ENCODE measurements at places on chromosomes 7 and 10. TPM values are rescaled to one million over a fixed set of nuclear protein-coding genes. Genes with fewer than 3 reads are reported as not detected.

The CYP17A1 gene
- not detected for total RNA-seq

DNA sequence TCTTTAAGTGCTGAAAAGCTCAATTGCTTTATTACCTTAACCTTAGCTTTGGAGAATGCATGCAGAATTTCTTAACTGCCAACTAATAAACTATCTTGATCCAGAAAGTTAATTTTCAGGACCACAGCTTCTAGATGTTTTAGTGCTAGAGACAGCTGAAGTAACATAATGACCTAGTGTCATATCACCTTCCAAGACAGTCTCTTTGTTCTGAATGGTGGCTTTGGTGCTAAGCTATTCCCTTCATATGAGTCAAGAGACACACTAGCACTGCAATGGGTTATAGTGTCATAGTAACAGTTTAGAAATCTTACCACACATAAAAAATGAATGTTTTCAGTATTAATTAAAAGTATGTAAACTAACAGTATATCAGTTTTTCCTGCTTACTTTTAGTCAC lies 115.4 kb upstream of the LRRN3 start:
- no peak for DNase-seq

GRCh38 chr10:60944058-60944909 lies at the start of gene RHOBTB1:
Gene RHOBTB1, minus strand, starts transcription at chr10:60944185. Its CDS starts 32,643 bp downstream, at chr10:60911542.
- peak; percentile 86 for DNase-seq

GRCh38 chr10:129756912-129757901 lies 206.9 kb downstream of the EBF3 start:
- DNase-seq: peak; percentile 41

DNA sequence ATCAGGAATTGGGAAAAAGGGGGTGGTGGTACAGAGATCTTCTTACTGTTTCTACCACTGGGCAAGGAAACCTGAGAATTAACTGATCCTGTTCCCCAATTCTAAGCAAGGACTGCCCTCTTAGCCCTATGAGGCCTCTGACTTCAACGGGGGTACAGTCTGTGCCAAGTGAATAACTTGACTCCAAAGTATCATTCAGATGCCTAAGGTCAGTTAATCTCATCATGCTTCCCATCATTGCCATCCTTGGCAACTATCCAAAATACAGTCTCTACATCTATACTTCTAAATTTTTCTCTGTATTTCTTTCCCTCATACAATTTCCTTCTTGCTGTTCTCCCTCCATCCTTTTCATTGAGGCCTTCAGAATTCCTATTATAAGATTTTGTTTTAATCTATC lies 10.5 kb downstream of the PPP3CB start:
- DNase-seq: no peak

GRCh38 chr10:101781655-101781983 lies 1.6 kb downstream of the NPM3 start:
- DNase-seq: no peak

DNA sequence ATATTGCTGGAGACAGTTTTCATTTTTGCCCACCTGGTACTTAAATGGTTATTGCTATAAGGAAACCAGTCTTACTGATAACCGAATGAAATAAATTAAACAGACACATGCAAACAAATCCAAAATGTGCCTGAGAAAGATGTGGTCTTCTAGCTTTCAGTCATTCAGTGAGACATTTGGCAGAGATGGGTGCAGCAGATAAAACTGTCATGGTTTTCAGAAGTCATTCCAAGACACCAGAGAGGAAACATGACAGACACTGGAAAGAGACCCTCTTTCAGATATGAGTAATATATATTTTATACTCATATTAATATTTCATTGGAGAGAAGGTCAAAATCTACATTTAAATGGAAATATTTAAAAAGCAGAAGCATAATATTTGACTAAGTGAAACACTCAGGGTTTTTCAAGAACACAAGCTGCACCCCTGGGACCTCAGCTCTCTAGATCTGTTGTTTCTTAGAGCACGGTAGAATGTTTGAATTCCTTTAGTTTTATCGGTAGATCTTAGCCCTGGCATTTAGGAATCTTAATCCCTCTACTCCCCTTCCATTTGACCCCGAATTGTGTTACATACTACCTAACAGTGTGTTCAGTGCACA lies 246.1 kb downstream of the AUTS2 start:
- DNase-seq: no peak

GRCh38 chr7:90111-91063 lies 102.0 kb upstream of the FAM20C start:
- no peak for DNase-seq
